NCI-H1694 (cell line): ENCODE measurements at places on chromosomes 16 and 17.

DNA sequence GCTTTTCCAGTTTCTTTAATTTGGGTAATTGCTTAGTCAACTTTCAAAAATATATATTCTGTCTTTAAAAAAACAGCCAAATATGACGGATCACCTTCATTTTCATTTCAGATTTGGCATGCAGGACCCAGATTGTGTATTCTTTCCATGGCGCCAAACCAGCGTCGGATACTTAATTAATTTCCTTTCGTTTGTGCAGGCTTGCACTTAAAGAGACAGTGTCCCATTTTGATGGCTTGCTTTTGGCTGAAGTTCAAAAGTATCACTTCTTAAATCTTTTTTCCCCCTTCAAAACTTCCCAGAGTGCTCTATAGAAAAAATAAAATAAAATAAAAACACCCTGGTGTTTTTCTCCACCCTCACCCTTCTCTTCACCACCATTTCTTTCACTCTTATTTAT is 394.5 kb upstream of the SOX9 start:
- peak; percentile 75 for DNase-seq

GRCh38 chr16:17301593-17302135 is 169.1 kb downstream of the XYLT1 start:
- DNase-seq: peak; percentile 24

GRCh38 chr17:17180141-17180603 is 26.0 kb downstream of the PLD6 start:
- no peak for DNase-seq

- no peak for DNase-seq
These were observed 60.7 kb upstream of the ADCY9 start for GRCh38 chr16:4176906-4177417.

GRCh38 chr17:59696682-59697277 is 10.4 kb downstream of the PTRH2 start:
- no peak for DNase-seq
